Mesenteric fat pad (tissue), 1 donor: ENCODE measurements at places on chromosomes 6 and 20. TPM values are rescaled to one million over a fixed set of nuclear protein-coding genes. Genes with fewer than 3 reads are reported as not detected.

Gene SAYSD1
- 11.2 TPM for total RNA-seq

Gene CDKAL1
- total RNA-seq = 13.2 TPM

Gene NOTCH4
- 113 TPM for total RNA-seq

GRCh38 chr6:105164418-105164817 is 15.4 kb downstream of the POPDC3 start:
- DNase-seq = no peak

DNA sequence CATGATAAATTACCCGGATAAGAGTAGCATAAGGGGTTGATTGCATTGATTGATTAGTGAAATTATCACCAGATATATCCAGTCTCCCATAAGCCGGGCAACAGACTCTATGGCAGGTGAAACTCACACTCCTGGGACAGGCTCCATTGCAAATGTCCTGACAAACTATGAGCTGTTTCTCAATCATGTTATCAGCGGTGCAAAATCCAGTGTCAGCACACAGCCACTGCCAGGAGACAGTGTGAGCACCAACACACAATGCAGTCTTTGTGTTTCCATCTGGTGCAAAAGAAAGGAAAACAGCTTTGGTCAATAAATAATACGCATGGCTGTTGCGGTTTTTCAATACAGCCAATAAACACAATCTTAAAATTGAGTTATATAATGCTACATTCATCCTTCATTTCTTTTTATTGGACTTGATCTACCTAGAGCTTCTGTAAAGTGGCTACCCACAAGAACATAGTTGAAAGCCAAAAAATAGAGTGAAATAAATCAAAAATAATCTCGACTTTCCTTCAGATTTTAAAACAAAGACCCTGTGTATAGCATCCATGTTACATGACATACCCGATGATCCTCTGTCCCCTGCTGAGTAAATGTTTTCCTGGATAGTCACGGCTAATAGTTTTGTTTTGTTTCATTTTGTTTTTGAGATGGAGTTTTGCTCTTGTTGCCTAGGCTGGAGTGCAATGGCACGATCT is 64.3 kb upstream of the AFDN start:
- no peak for DNase-seq

DNA sequence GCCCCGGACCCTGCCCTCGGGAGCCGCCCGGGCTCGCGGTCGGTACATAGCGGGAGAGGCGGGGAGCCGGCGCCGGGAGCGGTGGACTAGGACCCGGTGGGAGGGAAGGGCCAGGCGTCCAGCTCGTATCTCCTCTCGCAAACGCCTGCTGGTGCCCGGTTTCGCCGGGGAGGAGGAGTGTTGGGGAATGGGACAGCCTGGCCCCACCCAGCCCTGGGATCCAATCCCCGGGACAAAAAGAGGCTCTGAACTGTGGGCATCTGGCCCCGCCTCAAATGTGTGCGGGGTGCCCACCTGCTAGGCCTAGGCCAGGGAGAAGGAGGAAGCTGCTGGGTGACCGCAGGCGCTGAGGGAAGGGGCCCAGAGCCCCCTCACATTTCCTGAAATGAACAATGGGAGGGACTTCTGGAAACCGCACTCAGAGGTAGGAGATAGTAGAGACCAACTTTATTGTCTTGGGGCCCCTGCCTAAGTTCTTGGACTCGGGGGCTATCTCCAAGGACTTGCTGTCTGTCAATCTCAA is at the start of gene KCNK17:
KCNK17 (minus strand) TSS at position 147 of the 523 bp plus-strand sequence; CDS start at position 48, 99 bp downstream.
- DNase-seq = no peak

DNA sequence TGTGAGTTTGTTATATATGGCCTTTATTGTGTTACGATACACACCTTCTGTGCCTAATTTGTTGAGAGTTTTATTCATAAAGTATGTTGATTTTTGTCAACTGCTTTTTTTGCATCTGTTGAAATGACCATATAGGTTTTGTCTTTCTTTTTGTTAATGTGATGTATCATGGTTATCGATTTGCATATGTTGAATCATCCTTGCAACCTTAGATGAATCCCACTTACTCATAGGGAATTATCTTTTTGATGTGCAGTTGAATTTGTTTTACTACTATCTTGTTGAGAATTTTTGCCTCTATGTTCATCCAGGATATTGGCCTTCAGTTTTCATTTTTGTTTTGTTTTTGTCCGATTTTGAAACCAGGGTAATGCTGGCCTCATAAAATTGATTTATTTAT is 45.7 kb upstream of the TPD52L1 start:
- DNase-seq = no peak

DNA sequence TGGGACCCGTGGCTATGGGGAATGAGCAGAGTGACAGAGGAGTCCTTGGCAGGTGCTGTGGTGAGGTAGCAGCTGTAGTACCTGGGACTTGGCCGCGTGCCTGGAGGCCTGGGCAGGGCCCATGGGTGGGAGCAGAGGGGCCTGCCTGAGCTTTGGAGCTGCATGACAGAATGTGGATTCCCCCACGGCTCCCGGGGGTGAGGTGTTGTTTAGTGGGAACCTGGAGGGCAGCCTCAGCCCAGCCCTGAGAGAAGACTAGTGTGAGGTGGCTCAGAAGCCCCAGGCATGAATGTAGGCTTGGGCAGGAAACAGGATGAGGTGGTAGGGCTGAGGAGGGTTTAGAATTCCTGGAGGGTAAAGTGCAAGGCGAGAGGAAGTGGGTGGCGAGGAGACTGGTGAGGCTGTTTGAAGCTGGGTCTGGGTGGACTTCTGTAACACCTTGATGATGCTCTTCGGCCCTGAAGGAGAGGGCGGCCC is 86.5 kb upstream of the SCP2D1 start:
- no peak for DNase-seq

- DNase-seq = no peak
Measured at GRCh38 chr6:14917109-14917910, 328.6 kb upstream of the JARID2 start.

GRCh38 chr6:41100871-41101287 is 28.1 kb downstream of the NFYA start:
- DNase-seq = no peak
